ENCODE measurements at places on chromosomes 4 and X.

DNA sequence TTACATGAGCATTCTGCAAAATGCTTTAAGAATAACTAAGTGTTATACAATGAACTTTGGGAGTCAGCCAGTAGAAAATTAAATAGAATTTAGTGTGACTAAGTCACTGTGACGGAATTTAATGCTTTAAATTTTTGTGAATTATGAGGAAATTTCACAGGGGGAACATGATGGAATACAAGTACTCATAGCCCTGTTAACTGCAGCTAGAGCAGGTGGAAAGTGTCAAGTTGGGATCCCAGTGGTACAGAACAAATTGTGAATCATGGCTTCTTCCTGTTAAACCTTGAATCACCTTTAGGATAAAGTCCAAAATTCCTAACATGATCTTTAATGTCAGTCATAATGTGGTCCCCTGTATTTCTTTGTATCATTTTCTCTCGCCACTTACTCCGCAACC lies 212.2 kb upstream of the CENPE start:
- no peak for DNase-seq

- DNase-seq: no peak
Observed at GRCh38 chrX:133249266-133250058, 31.3 kb upstream of the TFDP3 start.

DNA sequence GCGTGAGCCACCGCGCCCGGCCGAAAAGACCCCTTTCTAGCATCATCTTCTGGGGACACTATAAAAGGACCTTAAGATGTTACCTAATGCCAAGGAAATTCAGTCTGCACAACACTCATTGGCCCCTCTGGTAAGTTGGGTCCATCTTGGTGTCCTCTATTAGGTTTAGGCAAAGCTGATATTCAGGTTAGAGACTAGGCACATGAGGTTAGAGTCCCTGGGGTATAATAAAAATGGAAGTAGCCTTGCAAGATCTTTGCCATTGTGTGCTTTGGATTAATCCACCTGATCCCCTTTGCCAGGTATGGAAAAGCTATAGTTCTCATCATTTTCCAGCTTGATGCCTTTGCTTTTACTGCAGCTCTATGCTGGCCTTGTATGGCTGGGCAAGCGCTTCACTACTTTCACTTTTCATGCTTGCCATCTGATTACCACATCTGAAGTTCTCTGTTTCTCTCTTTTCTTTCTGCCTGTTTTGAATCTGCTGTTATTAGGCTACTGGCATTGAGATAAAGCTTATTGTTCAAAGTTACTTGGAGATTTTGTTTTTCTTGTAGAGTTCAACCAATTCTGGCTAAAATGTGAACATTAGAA lies 5.4 kb upstream of the ADH4 start:
- no peak for DNase-seq

GRCh38 chr4:76195326-76195725 lies 18.3 kb downstream of the SCARB2 start:
- no peak for DNase-seq

- no peak for DNase-seq
Observed at GRCh38 chr4:100574607-100575006, 56.8 kb upstream of the EMCN start.

- no peak for DNase-seq
Observed at GRCh38 chrX:88612870-88613329, 134.1 kb upstream of the CPXCR1 start.

DNA sequence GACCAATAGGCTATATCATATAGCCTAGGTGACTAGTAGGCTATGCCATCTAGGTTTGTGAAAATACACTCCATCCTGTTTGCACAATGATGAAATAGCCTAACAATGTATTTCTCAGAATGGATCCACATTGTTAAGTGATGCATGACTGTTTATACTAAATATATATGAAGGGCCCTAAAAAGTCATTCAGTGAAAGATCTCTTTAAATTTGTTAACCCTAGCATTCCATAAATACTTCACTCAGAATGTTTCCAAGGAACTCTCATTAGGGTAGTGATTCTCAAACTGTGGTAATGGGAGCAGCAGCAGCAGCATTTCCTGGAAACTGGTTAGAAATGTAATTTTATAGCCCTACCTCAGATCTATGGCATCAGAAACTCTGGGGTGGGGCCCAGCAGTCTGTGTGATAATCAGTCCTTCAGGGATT lies 74.9 kb downstream of the PRRG1 start:
- DNase-seq: no peak

GRCh38 chr4:188960411-188961093 lies 821.3 kb downstream of the TRIML1 start:
- no peak for DNase-seq

DNA sequence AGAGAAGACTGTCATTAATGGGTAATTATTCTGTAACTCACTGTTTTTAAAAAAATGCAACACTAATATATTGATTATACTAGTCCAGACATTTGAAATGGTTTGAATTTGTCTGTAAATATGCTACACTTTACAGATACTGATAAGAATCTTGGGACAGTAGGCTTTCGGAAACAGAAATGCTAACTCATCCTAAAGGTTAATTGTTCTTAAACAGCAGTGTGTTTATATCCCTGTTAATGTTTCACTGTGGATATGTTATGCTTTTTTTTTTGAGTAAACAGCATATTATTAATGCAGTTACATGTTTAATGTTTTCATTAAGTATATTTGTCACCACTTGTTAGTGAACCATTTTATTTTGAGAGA lies 31.4 kb downstream of the EXOC1 start:
- no peak for DNase-seq

- DNase-seq: no peak
Observed at GRCh38 chr4:103370336-103370735, 172.2 kb upstream of the CENPE start.

DNA sequence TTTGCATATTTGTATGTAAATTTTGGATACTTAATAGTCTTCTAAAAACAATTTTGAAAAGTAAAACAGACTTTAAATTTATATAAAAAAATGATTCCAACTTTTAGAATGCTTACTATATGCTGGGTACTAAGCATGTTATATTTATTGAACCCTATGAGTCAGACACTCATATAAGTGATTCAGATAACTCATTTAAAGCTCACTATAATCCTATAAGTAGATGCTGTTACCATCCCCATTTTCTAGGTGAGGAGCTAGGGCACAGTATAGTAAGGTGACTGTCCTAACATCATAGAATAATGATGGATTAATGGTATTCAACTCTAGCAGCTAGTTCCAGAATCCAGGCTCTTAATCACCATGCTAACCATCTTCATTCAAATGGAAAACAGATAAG lies 877.0 kb upstream of the GRID2 start:
- DNase-seq: no peak

DNA sequence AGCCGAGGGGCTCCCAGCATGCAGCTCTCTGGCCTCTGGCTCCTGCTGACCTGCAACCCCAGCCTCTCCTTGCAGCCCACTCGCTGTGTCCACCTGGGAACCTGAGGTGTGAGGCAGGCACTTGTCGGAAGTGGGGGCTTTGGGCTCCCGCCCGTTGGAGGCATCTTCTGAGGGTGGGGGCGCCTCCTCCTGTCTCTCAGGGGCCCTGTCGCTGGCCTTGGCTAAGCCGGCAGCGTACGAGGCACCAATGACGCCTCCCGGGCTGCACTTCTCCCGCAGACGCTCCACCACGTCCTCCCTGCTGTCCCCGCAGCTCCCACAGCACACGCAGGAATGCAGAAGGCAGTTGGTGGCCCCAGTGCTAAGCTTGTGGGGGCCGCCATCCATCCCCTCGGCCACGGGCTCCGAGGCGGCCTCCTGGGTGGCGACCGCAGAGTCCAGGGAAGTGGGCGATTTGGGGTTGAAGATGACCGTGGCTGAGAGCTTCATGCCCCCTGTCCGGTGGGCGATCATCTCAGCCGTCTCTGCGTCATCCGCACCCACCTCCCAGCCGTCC lies 42.5 kb upstream of the MXD4 start:
- no peak for DNase-seq

- DNase-seq: no peak
Observed at GRCh38 chr4:73311428-73311827, 52.8 kb upstream of the ANKRD17 start.

GRCh38 chr4:48032721-48033120 lies 16.1 kb downstream of the NIPAL1 start:
- DNase-seq: no peak

GRCh38 chr4:113080050-113080449 lies 30.6 kb downstream of the ANK2 start:
- no peak for DNase-seq

GRCh38 chr4:172155838-172156345 lies 342.7 kb downstream of the GALNTL6 start:
- no peak for DNase-seq

GRCh38 chr4:169274033-169274432 lies 3.3 kb upstream of the SH3RF1 start:
- no peak for DNase-seq

GRCh38 chr4:123350191-123350544 lies 46.4 kb upstream of the SPRY1 start:
- DNase-seq: no peak

DNA sequence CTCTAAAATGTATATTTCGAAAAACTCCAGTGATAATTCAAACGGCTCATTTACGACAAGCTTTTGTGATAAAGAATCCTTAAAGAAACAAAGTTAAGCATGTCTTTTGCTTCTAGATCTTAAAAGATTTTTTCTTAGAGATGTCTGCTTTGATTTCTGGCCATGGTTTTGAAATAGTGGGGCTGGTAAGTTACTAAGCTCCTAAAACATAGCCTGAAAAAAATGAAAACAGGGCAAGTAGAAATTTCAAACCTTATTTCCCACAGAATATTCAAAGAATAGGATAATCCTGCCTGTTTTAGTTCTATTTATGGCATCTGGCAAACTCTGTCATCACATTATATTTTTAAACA lies 318.3 kb downstream of the ARHGAP24 start:
- no peak for DNase-seq

DNA sequence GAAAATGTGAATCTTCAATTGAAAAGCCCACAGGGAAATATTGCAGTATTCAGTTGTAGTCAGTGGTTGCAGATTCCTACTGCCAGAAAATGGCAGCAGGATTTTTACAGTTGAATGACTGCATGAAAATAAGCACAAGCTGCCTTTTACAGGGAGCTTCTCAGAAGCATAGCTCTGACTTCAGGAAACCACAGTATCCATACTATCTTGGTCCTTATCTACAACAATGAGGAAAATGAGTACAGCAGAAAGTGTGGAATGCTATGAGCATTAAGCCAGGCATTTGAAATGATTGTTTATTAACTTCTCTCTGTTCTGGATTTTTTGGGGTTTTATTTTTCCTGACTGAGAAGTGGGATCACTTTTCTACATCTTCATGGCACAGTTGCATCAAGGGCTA lies 34.6 kb upstream of the PRRG1 start:
- DNase-seq: no peak

All from stimulated activated CD4-positive, alpha-beta T cell treated with anti-CD3 and anti-CD28 coated beads, Interleukin-2, amount 100 ng/mL, for 24 hours (primary cell).